OCI-LY7 (cell line): ENCODE measurements at places on chromosomes 11 and 22. TPM values are rescaled to one million over a fixed set of nuclear protein-coding genes. Genes with fewer than 3 reads are reported as not detected.

CDCA5 gene
- 151 and 153 TPM in 2 replicates for total RNA-seq

UBQLN3 gene
- total RNA-seq: not detected in 2 replicates

CCDC116 gene
- total RNA-seq: 3.1 and 3.5 TPM in 2 replicates

SYT12 gene
- total RNA-seq: 0.72 and 0.87 TPM in 2 replicates

TRIM49C gene
- not detected in 2 replicates for total RNA-seq
